Daoy (cell line): ENCODE measurements at places on chromosomes 12 and 14. TPM values are rescaled to one million over a fixed set of nuclear protein-coding genes. Genes with fewer than 3 reads are reported as not detected.

DNA sequence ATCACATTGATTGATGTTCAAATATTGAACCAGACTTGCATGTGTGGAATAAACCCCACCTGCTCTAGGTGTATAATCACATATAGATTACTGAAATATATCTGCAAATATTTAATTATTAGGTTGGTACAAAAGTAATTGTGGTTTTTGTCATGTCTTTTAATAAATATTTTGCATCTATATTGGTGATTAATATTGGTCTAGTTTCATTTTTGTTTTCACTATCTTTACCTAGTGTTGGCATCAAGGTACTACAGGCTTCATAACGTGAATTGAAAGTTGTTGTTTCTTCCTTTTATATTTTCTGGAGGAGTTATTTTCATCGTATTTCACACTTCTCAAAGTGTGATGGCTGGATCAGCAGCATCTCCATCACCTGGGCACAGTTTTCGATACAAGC is 740.0 kb upstream of the TMEM132C start:
- DNase-seq, result no peak

Gene POLR3B
- total RNA-seq, result 17.5 and 18.4 TPM in 2 replicates

DNA sequence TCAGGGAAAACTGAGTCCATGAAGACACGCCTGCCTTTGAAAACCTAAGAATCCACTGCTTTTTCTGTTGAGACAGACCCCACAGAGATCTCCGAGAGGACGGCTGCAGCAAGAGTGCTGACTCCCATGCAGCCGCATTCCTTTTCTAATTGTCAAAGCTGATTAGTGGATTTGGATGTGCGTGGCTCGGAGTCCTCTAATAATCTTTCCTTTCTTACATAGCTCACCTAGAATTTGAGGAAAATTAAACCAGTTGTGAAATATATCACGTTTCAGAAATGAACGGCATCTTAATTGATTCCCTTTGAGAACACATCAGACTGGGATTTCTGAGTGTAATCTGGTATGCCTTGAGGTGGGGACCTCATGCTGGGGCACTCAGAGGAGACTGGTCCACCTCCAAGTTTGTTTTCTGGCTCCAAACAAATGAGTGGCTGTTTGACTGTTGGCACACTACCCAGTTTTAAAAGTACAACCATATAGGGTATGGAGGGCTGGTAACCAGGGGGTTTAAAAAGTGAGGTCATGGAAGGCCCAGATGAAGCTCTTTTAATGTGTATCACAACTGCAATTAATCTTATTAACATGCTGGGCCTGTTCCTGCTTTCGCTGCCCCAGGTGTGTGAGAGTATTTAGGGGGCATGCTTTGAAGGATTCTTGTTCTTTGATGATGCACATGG is 63.3 kb downstream of the RASSF3 start:
- peak; percentile 77 for DNase-seq

GRCh38 chr12:61490526-61491498 is 769.4 kb upstream of the USP15 start:
- no peak for DNase-seq

Gene CAPZA3
- total RNA-seq, result not detected in 2 replicates

GRCh38 chr14:100262545-100262944 is 23.6 kb downstream of the YY1 start:
- DNase-seq, result no peak

DNA sequence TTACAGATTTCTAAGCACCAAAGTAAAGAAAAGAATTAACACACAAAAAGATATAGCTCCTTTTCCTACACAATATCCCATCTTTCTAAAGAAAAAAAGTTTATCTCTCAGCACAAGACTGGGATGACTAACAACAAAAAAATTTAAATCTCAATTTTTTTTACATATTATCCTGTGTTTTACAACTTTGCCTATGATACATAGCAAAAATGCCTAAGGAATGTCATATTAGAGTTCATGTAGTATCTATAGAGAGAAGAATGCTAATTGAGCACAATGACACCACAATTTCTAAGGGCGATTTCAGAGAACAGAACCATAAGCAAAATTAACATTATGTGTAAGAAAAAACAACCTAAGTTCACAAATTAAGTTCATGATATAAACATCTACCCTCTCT is 16.3 kb downstream of the C2CD5 start:
- no peak for DNase-seq

Gene ZNF219
- 13.4 and 13.7 TPM in 2 replicates for total RNA-seq

GRCh38 chr14:80427101-80427500 is 215.8 kb upstream of the DIO2 start:
- no peak for DNase-seq

Gene SIX1
- total RNA-seq, result 14.9 and 15.1 TPM in 2 replicates

Gene CLEC4C
- not detected in 2 replicates for total RNA-seq

DNA sequence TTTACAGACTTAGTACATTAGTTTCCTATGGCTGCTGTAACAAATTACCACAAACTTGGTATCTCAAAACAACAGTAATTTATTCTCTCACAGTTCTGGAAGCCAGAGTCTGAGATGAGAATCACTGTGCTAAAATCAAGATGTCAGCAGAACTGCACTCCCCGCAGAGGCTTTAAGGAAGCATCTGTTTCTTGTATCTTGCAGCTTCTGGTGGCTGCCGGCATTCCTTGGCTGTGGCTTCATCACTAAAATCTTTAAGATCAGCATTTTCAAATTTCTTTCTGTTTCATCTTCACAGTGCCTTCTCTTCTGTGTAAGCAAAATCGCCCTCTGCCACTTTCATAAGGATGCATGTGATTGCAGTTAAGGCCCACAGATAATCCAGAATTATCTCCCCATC is 9.4 kb downstream of the STON2 start:
- no peak for DNase-seq

DNA sequence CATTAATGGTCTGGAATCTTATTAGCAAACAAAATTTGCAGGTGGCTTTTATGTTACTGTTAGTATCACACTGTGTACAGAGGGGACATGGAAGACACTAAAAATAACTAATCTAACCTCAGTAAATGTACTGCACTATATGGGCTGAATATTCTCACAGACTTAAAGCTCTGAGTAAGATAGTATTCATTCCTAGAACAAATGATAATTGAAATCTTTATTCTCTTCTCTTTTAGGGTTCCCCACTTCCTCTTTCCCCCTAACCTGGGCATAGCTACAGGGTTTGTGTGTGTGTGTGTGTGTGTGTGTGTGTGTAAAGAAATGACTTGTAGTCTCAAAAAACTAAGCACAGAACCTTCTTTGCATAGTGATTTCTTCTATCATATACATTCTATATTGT is 21.4 kb upstream of the HECTD1 start:
- no peak for DNase-seq

- DNase-seq, result no peak
These were observed 207.7 kb downstream of the BCAT1 start for GRCh38 chr12:24741216-24741615.

DNA sequence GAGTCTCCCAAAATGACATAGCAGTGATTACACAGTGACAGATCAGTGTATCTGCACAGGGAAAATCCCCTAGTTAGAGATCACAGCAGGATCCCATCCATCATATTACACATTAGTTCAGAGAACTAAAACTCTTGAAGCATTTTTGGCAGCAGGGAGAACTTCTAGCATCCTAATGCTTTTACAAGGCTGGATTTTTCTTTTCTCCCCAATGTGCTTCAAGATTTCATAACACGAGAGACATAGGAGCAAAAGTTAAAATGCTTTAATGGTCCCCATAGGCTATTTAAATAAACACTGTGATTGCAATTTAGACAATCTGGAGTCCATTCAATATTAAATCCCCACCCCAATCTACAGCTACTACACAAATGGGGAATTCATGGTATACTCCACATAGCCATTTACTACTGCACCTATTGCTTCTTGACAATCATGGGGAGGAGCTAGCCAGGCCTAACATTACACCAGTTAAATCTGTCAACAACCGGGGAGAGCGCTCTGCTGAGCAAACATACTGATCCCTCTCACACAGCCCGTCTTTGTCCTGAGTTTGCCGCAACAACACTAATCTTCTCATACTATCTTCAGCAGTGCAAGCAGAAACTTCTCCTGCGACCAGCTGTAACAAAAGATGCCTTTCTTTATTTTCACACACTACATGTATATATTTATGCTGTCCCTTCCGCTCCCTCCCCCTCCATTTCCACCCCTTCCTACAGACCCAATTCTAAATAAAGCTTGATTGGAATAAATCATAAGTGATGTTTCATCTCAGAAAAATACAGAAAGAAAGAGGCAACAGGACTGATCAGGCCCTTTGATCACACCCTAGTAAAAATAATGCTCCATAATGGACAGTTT is 120.3 kb upstream of the SOX5 start:
- DNase-seq, result peak; percentile 33

Gene TMCC3
- 0.80 and 1.5 TPM in 2 replicates for total RNA-seq

DNA sequence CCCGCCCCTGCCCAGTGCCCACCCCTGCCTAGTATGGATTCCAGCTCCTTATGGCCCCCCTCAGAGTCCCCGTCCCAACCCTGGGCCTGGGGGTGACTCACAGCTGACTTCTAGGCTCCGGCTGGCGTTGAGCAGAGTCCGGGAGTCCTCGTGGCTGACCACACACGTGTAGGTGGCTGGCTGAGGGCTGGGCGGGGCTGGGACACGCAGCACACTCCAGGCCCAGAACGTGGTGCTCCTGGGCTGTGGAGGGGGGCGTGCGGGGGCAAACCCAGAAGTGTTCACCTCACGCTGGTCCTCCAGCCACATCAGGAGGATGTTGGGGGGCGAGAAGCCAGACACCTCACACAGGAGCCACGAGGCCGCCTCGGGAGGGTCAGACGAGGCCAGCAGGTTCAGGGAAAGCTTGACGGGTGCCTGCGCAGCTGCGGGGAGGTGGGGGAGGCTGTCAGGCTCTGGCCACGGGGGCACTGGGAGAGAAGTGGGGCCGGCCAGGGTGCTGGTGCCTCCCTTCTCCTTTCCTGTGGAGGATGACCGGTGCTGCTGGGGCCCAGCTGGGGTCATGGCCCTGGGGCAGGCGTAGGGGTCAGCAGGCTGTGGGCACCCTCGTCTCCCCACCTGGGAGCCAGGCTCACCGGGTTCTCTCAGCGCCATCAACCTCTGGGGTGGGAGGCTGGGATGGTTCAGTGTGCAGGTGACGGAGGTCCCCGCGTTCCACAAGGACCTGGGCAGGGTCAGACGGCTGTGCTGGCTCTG is 314.1 kb downstream of the TMEM121 start:
- no peak for DNase-seq

- no peak for DNase-seq
These were observed 2.8 kb downstream of the MBIP start for GRCh38 chr14:36317650-36318049.

Gene TAS2R30
- 0.46 TPM in 1 of 2 replicates, not detected in the other for total RNA-seq

GRCh38 chr12:4645023-4645422 is 3.8 kb downstream of the AKAP3 start:
- no peak for DNase-seq

DNA sequence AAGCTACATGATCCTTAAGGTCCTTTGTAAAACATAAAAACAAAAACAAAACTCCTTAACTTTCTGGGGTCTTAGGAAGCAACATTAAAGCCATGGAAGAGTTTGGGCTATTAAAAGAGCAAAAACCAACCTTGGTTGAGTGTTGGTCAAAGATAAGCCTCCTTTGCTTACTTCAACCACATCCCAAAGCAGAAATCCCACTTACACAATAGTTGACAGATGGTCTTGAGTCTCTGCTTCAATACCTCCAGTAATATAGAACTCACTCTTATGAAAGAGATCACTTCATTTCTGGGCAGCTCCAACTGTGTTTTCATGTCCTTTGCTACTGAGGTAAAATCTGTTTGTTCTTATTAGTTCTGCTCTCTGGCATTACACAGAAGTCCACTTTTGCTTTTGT is 125.8 kb downstream of the SLC38A4 start:
- no peak for DNase-seq
